ENCODE measurements at places on chromosomes 16 and 17. TPM values are rescaled to one million over a fixed set of nuclear protein-coding genes. Genes with fewer than 3 reads are reported as not detected.

CRHR1 gene
- not detected for total RNA-seq

DNA sequence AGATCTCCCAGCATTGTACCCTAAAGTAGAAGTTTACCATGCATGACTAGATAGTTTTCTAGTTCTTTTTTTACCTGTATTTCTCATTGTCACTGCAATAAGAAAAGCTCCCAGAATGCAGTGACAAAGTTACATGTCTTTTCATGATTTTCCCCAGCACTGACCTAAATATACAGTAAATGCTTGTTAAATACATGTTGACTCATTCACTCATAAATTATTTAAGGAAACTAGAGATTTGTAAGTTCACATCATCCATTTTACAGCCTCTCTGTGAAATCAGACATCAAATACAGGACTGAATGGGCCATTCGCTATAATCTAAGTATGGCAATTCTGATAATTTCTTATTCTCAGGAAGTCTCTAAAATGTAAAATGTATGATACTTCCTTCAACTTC is 258.9 kb upstream of the AXIN2 start:
- no peak for DNase-seq

GRCh38 chr17:2770129-2770528 is 20.7 kb upstream of the CCDC92B start:
- DNase-seq: no peak

DNA sequence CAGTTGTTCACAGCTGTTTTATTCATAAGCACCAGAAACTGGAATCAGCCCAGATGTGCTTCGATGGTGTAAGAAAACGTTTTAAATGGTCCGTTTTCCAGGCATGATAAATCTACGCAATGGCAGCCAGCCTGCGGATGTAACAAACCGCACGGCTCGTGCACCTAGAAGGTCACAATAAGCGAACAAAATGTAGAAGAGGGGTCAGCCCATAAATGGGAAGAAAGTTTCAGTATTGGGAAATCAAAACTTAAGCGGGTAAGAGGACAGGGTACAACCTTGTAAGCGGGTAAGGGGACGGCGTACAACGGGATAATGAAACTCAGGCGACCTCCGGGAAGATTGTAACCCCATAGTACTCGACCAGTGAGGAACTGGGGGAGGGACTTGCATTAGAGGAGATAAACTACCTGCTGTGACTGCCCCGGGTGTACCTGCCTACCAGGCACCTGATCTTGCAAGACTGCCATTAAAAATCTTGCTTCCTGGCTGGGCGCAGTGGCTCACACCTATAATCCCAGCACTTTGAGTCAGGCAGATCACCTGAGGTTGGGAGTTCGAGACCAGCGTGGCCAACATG is 66.6 kb downstream of the ANKRD11 start:
- no peak for DNase-seq

- DNase-seq: no peak
These were observed 22.7 kb downstream of the PLEKHG4 start for GRCh38 chr16:67302076-67302475.

All from MCF 10A (cell line).